ENCODE measurements at places on chromosomes 3 and 15.

GRCh38 chr3:64053581-64053980 is 30.3 kb upstream of the PSMD6 start:
- DNase-seq = no peak

- DNase-seq = no peak
These were observed 1.1 kb downstream of the SSR3 start for GRCh38 chr3:156553705-156554356.

- DNase-seq = no peak
These were observed 165.6 kb upstream of the CCDC54 start for GRCh38 chr3:107211608-107212007.

GRCh38 chr3:45084820-45085816 is 59.0 kb downstream of the CLEC3B start:
- DNase-seq = no peak

DNA sequence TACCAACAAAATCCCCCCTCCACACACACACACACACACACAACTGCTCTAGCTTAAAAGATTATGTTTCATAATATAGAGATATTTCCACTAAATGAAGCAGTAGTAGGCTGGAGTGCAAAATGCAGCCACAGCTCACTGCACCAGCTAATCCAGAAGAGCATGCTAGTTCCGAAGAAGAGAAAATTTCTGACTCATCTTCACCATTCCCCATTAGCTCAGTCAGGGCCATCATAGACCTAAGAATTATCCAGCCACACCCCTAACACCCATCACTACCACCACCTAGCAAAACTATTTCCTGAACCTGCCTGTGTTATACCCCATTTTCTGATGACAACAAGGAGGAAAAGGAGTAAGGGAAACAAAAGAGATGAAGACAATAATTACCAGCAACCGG is 67.1 kb upstream of the UBE2E2 start:
- DNase-seq = no peak

DNA sequence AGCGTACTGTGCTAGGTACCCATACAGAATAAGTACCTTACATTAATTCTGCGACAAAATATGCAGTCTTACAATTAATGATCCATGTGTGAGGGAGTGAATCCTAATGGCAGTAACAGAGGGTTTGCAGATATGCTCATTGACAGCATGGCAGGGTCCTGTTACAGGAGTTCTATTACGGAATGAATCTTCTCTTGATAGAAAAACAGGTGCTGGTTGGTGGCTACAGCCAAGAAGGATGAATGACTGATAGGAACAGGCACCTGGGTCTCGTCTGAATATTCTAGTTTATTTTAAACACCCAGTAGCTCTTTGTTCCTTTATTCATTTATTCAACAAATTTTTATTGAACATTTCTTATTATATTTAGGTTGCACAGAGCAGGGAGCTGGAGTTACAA is 22.8 kb downstream of the PGBD4 start:
- no peak for DNase-seq

DNA sequence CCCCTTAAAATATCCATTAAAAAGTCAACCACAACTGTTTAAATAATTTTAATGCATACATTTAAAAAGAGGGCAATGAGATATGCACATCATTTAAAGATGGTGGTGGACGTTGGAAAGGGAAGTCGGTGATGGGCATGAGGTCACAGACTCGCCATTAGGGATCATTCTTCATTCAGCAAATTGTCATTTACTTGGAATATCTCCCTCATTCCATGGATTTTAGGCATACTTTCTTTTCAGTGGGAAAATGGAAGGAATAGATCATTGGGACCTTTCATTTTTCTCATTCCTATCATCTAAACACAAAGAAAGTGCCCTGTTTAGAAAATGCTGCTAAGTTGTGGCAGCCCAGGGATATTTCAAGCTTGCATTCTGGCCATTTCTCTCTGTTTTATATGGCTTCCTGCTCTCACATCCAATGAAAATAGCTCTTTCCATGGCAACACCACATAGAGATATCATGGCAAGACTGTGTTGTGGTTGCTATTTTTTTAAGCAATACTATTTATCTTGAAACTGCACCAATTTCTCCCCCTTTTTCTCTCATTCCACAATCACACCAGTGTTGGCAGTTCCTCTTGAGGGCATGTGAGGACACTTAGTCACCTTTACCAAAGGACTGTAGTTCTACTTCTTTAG is 40.7 kb upstream of the LMCD1 start:
- no peak for DNase-seq

DNA sequence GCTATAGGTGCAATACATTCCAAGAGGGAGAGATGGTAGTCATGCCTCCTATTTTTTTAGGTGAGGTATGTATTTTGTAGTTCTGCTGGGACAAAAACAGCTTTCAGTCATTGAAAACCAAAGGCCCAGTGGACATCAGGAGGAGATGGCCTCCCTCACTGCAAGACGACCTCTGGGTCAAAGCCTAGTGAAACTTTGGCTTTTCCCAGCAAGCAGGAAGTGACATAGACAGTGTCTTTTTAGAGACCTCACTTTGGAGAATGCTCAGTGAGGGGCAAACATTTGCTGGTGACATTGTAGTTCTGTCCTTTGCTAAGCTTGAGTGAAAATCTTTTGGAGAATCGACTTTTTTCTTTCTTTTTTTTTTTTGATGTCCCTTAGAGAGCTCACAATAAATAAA is 27.3 kb downstream of the LIPC start:
- no peak for DNase-seq

GRCh38 chr3:141338881-141339280 is 29.4 kb upstream of the ZBTB38 start:
- DNase-seq = no peak

DNA sequence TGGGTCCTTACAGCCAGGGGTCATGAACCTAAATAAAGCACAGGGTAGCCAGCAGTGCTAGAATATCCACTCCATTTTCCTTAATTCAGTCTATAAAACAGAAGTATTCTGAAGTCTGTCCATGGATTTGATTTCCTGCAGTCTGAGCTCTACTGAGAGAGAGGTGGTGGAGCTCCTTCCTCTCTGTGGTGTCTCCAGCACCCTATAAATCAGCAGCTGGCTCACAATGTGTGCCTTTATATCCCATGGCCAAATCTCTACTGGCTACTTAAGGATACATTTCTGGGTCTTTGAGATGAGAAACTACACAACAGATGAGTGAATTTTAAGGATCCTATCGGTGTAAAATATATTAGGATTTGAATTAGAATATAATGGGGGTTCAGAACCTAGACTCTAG is 339.9 kb upstream of the RBMS3 start:
- DNase-seq = no peak

GRCh38 chr15:82710926-82711490 is 1.3 kb upstream of the AP3B2 start:
- DNase-seq = no peak

GRCh38 chr3:28826840-28827239 is 454.0 kb upstream of the RBMS3 start:
- no peak for DNase-seq

DNA sequence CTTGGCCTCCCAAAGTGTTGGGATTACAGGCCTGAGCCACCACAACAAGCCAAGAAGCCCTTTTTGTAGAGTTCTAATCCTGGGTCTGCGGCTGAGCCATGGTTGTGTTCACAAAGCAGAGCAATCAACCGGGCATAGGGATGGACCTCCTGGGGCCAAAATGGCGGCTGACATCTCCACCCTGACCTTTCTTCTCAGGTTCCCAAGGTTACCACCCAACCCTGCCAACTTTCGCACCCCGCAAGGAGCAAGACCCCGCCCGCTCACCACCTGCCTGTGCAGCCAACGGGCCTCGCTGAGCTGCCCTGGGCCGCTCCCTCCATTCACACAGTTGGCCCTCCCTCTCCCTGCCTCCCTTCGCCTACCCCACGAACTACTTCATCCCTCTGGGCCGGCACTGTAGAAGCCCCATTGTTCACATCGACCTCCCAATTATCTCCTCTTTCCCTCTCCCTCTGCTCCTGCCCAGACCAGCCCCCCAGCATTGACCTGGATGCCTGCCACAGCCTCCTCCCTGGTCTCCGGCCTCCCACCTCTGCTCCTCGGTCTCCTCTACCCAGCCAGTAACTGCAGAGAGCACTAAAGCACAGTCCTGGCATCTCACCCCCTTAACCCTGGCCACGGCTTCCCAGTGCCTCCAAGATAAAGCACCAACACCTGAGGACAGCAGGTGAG is 62.0 kb upstream of the TFRC start:
- no peak for DNase-seq

DNA sequence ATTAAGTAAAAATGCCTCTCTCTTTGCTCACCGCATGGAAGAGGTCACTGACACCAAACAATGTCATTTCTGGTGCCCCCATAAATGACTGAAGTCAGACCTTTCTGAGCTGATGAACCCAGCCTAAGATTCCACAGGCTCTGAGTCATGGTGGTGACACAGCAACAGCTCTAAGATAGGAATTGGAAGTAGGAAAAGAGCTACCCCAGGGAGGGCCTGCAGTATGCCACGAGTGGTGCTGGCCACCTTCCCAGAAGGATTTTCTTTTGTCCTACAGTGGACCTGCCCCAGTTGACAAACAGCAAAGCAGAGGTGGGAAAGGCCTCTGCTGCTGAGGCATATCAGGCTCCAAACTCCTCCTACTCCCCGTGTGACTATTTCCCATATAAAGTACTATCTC is 208.1 kb downstream of the MINAR1 start:
- no peak for DNase-seq

GRCh38 chr3:112496366-112497067 is 2.8 kb downstream of the BTLA start:
- no peak for DNase-seq

DNA sequence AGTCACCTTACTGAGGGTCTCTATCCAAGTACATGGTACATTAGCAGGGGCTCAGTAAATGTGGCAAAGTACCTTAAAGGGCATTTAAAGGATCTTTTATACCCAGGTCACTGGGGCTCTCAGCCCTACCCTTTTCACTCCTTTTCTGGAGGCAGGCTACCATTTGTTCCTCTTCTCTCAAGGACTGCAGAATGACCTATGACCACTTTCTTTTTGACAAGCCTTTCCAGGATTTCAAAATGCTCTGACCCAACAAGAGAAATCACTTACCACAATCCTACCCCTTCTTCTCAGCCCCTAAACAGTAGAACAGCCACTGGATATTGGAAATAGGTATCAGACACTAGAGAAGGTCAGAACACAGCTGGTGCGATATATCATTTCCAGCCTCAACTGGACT is 221.8 kb upstream of the TPRG1 start:
- DNase-seq = no peak

GRCh38 chr3:95629802-95630201 is 1184.6 kb upstream of the EPHA6 start:
- no peak for DNase-seq

DNA sequence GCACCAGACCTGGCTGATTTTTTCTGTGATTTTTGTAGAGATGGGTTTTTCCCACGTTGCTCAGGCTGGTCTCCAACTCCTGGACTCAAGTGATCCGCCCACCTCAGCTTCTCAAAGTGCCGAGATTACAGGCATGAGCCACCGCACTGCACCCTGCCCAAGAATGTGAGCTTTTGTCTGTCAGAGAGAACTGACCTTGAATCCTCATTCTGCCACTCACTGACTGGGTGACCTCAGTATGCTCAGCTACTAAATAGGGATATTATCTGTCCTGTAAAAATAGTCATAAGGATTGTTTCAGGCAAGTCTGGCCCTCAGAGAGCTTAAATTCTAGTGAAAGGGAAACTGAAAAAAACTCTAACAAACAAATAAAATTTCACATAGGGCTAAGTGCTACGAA is 2.1 kb upstream of the RFT1 start:
- DNase-seq = no peak

DNA sequence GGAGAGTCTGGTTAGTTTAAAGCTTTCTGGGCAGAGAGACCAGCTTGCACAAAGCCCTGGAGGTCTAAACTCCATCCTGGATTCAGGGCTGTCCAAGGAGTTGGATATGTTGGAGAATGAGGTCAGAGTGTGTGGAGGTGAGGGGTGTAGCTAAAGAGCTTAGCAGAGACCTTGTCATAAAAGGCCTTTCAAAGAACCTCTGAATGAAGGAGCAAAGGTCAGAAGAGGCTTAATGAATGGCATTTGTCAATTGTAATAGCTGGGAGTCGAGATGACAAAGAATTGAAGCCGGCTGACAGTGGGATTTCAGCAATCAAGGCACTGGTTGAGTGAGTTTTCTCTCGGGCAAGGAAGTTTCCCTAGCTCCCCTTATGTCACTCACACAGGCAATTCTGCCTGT is 202.6 kb downstream of the PDCD6IP start:
- DNase-seq = no peak

DNA sequence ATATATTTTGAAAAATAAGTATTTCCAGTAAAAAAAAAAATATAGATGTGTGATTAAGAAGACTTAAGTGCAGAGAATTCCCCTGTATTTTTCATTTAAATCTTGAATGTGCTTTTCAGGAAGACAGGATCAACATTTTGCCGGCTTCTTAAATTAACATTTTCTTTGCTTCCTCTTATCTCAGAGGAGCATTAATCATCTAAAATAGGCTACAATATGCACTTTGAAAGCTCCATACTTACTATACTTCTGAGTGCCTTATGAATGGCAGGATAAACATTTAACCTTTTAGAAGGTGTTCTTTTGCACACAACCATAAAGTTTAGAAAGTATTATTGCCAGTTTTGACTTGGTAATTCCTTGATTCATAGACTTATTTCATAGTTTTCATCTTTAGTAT is 164.3 kb downstream of the ECT2 start:
- no peak for DNase-seq

- no peak for DNase-seq
These were observed 21.8 kb downstream of the SLC6A11 start for GRCh38 chr3:10837849-10838248.

GRCh38 chr15:25735550-25736384 is 127.4 kb downstream of the ATP10A start:
- DNase-seq = no peak

DNA sequence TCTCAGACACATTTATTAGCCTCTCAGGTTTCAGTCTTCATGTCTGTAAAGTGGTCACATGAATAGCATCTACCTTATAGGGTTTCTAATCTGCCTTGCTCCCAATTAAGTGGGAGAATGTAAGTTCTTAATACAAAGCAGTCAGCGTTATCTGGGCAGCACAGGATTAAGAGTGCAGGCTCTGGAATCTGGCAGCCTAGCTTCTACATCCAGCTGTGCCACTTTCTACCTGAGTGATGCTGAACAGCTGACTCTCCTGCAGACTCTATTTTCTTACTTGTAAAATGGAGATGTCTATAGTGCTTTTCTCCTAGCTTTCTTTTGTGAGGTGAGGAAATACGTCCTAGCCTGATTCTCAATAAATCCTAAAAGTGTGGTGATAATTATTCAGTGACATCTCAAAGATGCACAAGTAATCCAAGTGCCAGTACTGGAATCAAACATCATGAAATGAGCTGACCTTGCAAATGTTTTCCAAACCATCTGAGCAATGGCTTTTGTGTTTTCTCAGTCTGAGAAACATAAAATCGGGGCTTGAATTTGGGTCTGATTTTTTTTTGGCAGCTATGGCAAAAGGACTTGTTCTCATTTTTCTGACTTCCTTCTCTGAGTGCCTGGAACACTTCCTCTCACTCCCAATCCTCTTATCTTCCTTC is 232.2 kb upstream of the FEZF2 start:
- DNase-seq = no peak

- DNase-seq = no peak
These were observed 34.7 kb downstream of the IGF2BP2 start for GRCh38 chr3:185789891-185790830.

Data from esophagus squamous epithelium (tissue), 5 donors.